Transverse colon (tissue), 4 donors: ENCODE measurements at places on chromosomes 2 and 18. TPM values are rescaled to one million over a fixed set of nuclear protein-coding genes. Genes with fewer than 3 reads are reported as not detected.

DNA sequence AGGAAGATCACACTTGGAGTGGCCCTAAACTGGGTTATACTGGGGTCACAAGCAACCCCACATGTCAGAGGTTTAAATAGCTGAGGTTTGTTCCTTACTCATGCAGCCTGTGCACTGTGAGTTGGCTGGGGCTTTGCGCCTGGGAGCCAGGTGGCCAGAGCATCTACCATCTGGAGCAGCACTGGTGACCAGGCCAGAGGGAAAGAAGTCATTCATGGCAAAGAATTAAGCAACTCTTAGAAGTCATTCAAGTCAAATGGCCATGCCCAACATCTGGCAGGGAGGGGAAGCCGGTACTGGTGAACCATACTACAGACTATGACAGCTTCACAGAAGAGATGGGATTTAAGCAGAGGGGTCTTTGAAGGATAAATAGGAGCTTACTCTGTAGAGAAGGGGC is 90.7 kb downstream of the POLR1A start:
- DNase-seq = no peak

GRCh38 chr18:22169889-22170420 is 566 bp downstream of the GATA6 start:
- DNase-seq = no peak

GRCh38 chr2:169005080-169005598 is 26.0 kb downstream of the ABCB11 start:
- no peak for DNase-seq

UCN gene
- 0.82 TPM for total RNA-seq

ANKRD36C gene
- 54.3 TPM for total RNA-seq

IL36G gene
- not detected for total RNA-seq

DQX1 gene
- 32.4 TPM for total RNA-seq
